Occipital lobe (tissue), 3 donors: ENCODE measurements at places on chromosomes 13 and 19.

DNA sequence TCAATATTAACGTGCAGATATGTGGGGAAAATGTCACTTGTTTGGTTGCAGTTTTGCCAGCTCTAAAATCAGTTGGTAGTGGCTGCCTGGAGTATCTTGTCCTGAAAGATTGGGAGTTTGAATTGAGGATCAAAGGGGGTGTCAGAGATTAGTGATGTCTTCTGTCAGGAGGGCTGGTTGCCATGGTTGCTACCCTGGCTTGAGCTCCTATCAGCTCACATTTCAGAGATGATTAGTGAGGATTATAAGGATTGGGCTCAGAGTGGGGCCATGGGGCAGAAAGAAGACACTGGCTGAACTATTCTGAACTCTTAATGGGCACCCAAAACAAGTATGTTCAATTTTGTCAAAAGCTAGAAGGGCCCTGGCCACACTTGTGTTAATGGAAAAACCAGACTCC lies 95.5 kb upstream of the RNF113B start:
- DNase-seq: no peak

DNA sequence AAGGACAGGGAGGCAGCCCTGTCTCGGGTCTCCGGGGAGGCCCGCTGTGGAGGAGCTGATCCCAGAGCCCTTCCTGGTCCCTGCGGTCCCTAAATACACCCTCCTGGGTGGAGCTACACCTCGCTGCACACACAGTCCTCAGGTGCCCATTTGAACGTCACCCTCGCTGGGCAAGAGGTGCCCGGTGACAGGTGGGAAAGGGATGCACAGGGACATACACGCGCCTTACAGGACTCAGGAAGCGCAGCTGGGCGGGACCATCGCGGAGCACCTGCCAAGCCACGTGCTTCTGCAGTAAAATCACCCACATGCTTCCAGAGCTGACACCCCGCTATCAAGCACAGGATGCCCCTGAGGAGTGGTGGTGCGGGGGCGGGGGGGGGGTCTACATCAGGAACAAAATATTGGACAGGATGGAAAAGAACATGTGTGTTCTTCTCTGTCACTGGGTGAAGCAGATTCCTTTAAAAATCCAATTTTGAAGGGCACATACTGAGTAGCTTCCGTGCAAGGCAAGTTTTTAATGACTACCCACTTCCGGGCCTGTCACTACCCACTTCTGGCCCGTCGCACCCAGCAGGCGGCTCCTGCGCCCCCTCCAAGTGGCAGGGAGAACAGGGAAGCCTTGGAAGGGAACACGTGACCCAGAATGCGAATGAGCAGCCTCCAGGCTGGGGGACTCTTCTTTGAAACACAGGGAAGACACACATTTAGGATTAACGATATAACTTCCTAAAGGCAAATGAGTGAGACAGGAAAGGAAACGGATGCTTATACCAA lies 78.9 kb downstream of the COL4A1 start:
- no peak for DNase-seq

- peak; percentile 46 for DNase-seq
Observed at GRCh38 chr19:35959040-35959967, 23.1 kb downstream of the LRFN3 start.

- no peak for DNase-seq
Observed at GRCh38 chr13:51746802-51747201, 57.2 kb downstream of the DHRS12 start.

GRCh38 chr19:7729211-7729610 lies 2.7 kb downstream of the CLEC4G start:
- no peak for DNase-seq

- DNase-seq: no peak
Observed at GRCh38 chr13:38758277-38758676, 71.4 kb downstream of the FREM2 start.

- no peak for DNase-seq
Observed at GRCh38 chr19:41691268-41691970, 3.3 kb upstream of the CEACAM7 start.

- no peak for DNase-seq
Observed at GRCh38 chr13:43127827-43128226, 104.4 kb downstream of the DNAJC15 start.

- DNase-seq: no peak
Observed at GRCh38 chr19:8455018-8455417, 10.2 kb downstream of the HNRNPM start.

GRCh38 chr19:1221904-1222255 lies 15.9 kb downstream of the CBARP start:
- DNase-seq: no peak

- no peak for DNase-seq
Observed at GRCh38 chr19:45090034-45090433, 2.9 kb upstream of the PPP1R37 start.

- DNase-seq: no peak
Observed at GRCh38 chr19:23304238-23304637, 54.0 kb upstream of the ZNF724 start.

DNA sequence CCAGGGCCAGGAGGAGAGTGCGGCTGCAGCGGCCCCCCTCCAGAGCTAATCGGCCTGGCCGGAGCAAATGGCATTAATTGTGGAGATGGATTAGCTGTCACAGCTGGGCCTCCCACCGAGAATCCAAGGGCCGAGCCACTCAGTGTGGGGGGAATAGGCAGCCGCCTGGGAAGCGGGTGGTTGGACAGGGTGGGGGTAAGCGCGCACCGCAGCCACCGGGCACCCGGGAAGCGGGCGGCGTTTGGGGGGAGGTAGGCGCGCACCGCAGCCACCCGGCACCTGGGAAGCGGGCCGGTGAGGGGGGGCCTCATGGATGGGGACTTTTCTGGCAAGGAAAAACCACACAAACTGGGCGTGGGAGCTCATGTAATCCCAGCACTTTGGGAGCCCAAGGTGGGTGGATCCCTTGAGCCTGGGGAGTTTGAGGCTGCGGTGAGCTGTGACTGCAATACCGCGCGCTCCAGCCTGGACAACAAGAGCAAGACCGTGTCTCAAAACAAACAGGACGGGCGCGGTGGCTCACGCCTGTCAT lies 9.7 kb downstream of the R3HDM4 start:
- no peak for DNase-seq

- DNase-seq: no peak
Observed at GRCh38 chr19:31883296-31883990, 462.0 kb upstream of the ZNF507 start.

GRCh38 chr13:99614465-99614885 lies 113.2 kb downstream of the TM9SF2 start:
- no peak for DNase-seq

DNA sequence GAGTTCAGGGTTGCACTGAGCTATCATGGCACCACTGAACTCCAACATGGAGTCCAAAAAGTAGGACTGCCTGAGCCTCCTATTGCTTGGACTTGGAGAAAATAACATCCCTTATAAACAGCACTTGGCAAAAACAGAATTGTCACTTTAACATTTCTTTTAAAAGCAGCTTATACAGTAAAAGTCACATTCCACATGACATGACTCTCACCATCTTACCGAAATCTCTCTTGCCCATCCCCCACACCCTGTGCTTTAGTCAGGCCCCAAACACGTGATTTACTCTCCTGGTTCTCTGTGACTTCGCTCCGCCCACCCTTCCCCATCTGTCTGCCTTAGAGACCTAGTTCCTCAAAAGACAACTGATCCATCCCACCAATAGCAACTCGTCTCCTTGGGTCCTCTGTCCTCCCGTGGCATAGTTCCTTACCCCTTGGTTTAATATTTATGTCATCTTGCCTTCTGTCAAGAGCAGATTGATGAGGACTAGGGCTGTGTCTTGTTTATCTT lies 4.6 kb downstream of the SAFB start:
- peak; percentile 15 for DNase-seq

GRCh38 chr13:79695754-79696153 lies 214.8 kb downstream of the NDFIP2 start:
- DNase-seq: no peak

- no peak for DNase-seq
Observed at GRCh38 chr19:16944626-16945363, 56.0 kb downstream of the F2RL3 start.

- DNase-seq: no peak
Observed at GRCh38 chr19:9054765-9055164, 32.1 kb upstream of the OR1M1 start.

DNA sequence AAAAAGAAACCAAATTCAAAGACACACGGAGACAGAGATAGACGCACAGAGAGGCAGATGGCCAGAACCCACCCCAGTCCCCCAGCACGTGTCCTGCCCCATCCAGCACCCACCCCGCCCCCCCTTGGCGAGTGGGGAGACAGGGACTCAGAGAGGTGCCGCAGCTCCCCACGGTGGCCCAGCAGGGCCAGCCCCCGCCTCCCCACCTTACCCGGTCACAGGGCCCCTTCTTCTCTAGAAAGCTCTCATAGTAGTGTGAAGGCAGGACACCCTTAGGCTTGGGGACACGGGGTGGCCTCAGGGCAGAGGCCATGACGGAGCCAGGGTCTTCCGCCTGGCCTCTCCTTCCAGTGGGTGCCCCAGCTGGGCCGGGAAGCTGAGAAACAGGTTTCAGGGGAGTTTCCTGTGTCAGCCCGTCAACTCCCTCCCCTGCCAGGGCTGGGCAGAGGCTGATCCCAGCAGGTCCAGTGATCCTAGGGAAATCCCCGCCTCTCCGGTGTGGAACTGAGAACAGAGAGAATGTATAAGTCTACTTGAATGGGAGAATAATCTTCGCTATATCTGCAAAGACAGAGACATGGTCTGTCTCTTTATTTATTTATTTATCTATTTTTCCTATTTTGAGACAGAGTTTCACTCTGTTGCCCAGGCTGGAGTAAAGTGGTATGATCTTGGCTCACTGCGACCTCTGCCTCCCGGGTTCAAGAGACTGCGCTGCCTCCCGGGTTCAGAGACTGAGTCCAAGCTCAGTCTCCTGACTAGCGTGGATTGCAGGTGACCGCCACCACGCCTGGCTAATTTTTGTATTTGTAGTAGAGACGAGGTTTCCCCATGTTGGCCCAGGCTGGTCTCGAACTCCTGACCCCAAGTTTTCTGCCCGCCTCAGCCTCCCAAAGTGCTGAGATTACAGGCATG lies at the start of gene STAP2:
STAP2 (minus strand) TSS at position 387 of the 915 bp plus-strand sequence; CDS start at position 313, 74 bp downstream.
- no peak for DNase-seq

DNA sequence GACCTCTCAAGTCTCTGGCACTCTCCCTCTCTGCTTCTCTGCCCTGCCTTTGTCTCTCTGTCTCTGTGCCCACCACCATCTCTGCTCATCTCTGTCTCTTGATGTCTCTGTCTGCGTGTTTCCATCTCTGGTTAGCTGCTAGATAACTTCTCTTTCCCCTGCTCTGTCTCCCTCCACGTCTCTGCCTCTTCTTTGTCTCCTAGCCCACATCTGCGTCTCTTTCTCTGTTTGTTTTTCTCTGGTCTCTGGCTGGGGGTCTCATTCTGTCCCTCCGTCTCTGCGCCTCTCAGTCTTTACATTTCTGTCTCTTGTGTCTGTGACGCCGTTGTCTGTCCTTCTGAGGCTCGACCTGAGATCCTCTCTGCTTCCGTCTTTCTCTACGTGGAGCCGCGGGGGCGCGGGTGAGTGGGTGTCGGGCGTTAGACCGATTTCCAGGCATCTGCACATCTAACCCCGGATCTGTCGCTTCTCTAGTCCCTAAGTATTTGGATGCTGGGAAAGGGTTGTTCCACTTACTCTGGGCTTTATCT lies 386 bp downstream of the GIPR start:
- no peak for DNase-seq

- DNase-seq: no peak
Observed at GRCh38 chr13:66859934-66860877, 369.9 kb downstream of the PCDH9 start.

- no peak for DNase-seq
Observed at GRCh38 chr13:79227418-79227817, 178.6 kb downstream of the RBM26 start.

DNA sequence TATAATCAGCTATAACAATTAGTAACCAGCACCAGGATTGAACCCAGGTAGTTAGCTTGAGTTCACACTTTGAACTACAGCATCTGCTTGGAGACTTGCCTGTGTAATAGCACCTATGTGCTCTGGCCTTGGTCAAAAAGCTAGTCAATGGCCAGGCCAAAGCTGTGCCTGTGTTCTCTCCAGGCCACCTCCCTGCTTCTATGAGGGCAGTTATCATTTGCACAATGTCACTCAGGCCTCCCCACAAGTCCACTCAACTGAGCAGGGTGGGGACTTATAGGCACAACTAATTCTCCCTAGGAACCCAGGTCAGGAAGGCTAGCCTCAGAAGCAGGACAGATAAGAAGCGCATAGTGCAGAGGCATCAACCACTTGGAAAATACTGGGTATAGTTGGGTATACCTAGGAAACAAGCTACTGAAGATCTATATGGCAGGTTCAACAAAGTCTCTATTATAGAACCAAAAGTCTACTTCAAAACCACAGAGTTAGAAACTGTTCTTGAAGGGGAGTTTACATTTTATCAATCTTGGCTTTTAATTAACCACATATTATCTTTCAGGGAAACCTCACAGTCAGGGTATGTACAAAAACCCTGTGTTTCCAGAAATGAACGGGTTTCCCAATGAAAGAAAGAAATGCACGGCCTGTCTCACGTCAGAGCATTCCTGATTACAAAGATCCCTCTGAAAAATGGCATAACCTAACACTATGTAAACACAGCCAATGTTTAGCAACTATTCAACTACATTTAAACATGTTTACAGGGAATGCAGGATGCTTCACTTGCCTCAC lies 140.9 kb downstream of the ABCC4 start:
- DNase-seq: no peak

DNA sequence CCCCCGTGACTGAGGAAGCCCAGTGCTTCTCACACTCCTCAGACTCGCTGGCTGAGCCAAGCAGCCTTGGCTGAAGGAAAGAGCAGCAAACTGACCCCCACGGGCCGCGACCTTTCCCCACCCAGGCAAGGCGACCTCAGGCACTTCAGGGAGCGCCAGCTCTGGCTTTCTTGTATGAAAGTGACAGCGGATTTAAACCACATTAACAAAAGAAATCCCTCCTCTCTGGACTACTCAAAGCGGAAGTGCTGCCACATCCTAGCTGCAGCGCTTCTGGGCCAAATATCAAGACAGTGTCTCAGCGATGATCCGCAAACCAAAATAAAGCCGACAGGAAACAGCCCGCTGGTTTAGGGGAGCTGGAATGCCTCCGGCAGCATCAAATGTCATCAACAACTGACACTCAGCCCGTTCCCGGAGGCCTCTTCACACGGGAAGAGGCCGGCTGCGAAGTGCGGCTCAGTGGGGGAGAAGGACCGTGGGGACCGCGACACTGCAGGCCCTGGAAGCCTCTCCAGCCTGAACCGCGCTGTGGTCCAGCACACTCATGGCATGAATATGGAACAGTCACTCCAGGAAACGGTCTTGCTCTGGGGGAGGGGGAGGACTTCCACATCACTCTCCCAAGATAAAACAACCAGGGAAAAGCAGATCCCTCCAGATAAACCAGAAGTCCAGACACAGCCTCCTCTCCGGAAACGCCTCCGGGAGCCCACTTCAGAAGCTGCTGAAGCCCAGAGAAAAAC lies 1.4 kb downstream of the RASA3 start:
- peak; percentile 66 for DNase-seq

DNA sequence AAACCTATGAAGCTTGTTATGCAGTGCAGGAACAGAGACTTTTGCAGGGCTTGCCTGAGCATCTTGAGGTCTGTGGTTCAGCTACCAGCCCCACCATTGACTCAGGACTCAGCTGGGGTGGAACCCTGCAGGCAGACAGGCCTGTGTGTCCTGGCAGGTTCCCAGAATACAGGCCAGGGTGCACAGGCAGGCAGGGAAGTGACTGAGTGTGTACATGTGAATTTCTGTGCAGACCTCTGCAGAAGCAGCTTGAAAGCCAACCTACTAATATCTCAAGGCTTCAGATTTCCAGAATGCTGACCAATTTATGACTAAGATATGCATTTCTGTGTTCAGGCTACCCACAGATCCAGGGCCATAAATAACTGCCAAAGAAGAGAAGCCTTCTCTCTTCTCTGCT lies 254.4 kb downstream of the DLEU7 start:
- no peak for DNase-seq
